ENCODE measurements at places on chromosomes 12 and 14.

- no peak for DNase-seq
Measured at GRCh38 chr14:100832311-100832960, 6.5 kb downstream of the MEG3 start.

DNA sequence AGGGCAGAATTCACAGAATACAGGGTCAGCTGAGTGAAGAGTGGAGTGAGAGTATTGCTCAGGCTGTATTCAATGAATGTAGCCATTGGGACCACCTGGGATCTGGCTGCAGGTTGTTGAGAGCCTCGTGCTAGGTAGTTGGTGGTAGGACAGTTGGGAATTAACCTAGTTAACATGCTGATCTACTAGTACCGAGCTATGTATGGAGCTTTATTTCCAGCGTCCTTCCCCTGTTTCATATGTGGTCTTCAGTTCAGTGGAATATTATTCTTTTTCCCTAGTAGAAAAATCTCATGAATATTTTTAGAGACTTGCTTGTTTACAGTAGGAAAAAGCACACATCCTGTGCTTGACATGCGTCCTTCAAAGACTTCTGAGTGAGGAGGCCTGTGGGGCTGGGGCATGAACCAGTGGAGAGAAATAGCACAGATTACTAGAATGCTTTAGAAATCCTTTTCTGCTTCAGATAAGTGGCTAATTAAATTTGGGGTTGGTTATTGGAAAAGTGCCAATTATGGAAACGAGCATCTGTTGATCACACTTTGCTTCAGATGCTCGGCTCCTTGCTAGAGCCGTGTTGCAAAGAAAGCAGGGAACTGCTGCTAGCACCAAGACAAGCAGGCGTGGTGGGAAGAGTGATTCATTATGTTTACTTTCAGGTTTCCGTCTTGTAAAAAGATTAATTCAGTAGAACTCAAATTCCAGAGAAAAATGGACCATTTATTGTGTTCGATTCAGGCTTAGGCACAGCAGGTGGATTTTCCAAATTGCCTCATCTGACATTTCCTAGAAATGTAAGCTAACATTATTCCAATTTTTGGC, 53.6 kb downstream of the ARF6 start:
- no peak for DNase-seq

DNA sequence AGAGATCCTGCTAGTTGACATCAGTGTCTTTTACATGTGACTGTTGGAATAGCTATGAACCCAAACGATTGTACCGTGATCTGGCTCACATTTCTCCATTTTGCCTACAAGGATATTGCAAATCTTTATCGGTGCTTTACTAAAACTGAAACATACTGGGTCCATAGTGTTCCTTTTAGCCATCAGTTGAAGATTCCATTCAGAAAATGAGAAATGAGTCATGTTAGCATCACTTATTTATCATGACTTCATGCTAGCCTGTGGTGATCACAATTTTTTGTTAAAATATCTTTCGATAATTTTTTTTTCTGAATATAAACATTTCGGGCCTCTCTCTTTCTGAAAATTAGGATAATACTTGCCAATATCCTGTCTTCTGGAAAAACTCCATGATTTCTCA, 210.3 kb downstream of the EGLN3 start:
- no peak for DNase-seq

DNA sequence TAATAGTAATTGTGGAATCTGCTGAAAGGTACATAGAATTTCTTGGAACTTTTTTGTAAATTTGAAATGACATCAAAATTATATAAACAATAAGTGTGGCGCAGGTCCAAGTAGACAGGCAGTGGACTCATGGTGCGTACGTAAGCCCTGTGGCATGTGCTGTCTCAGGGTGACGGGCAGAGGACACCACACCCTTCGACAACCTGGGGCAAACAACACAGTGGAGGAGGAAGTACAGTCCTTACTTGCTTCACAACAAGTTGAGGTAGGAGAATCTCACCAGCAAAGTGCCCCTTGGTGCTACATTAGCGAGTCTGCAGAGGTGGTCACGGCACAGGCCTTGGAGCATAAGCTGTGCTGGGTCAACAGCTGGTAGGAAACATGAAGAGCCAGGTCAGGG, 180.9 kb downstream of the AEBP2 start:
- no peak for DNase-seq

DNA sequence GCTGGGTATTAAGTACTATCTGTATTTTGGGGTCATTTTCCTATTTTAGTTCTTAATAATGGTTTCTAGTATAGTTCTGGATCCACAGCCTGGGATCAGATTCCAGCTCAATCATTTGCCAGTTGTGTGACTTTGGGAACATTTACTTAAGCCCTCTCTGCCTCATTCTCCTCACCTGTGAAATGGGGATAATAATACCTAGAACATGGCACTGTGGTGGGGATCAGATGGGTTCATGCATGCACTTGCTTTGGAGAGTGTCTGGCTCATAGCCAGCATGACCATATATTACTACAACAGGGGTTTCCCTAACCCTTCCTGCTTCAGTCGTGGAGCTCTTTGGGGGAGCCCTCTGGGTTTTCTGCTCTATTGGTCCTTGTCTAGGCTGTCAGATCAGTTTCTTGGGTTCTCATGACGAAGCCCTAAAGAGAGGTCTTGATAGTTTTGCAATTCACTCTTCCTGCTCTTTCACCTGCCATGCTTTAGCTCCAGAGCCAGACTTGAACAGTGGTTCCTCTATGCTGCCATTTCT, 34.1 kb upstream of the SMOC1 start:
- no peak for DNase-seq

Data from stimulated activated CD4-positive, alpha-beta T cell treated with anti-CD3 and anti-CD28 coated beads, Interleukin-4, amount 100 ng/mL, for 48 hours (primary cell).